ENCODE measurements at places on chromosomes 6 and 20.
A peak's percentile ranks its signal among the peaks of the same experiment; 100 is the strongest.

- no peak for DNase-seq
Measured at GRCh38 chr6:97207383-97207782, 75.6 kb downstream of the MMS22L start.

DNA sequence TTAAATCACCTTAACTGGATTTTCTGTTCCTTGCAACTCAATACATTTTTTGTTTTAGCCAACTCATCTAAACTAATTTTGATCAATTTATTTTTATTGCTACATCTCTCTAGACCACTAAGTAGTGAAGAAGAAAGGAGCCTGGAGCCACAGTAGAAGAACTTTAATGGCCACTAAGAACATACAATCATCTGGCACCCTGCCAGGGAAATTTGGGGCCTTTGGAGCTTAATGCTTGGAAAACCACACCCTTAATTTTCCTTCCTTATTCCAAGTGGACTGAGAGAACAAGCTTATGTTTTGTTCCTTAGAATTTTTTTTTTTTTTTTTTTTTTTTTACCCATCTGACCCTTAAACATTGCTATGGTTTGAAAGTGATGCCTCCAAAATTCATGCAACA lies 12.0 kb upstream of the GMDS start:
- DNase-seq, result no peak

- DNase-seq, result no peak
Measured at GRCh38 chr6:159033160-159034049, 11.4 kb downstream of the TAGAP start.

GRCh38 chr20:21303872-21304586 lies 898 bp downstream of the XRN2 start:
- no peak for DNase-seq

- DNase-seq, result no peak
Measured at GRCh38 chr6:168195712-168196111, 116.7 kb upstream of the FRMD1 start.

- no peak for DNase-seq
Measured at GRCh38 chr6:106771822-106772221, 142.4 kb downstream of the QRSL1 start.

DNA sequence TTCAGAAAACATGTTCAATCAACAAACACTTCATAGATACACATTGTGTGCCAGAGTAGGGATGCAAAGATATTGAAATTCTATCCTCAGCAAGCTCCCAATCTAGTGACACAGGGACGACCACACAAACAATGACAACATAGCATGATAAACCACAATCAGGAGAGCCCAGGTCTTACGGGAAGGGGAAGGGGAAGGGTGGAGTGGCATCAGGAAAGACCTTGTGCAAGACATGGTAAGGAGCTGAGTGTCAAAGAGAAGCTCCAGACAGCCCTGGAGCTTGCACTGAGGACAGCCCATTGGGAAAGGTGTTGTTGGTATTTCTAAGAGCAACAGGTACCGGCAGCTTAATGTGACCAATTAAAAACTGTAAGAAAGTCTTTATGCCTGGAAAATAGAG lies 103.6 kb downstream of the PDE7B start:
- no peak for DNase-seq

DNA sequence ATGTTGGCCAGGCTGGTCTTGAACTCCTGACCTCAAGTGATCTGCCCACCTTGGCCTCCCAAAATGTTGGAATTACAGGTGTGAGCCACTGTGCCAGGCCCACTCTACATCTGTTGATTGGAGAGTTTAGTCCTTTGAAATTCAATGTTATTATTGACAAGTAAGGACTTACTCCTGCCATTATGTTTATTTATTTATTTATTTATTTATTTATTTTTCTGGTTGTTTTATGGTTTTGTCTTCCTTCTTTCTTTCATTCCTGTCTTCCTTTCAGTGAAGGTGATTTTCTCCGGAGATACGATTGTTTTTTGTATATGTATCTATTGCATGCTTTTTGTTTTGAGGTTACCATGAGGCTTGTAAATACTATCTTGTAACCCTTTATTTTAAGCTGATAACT lies 602.6 kb downstream of the EPM2A start:
- no peak for DNase-seq

DNA sequence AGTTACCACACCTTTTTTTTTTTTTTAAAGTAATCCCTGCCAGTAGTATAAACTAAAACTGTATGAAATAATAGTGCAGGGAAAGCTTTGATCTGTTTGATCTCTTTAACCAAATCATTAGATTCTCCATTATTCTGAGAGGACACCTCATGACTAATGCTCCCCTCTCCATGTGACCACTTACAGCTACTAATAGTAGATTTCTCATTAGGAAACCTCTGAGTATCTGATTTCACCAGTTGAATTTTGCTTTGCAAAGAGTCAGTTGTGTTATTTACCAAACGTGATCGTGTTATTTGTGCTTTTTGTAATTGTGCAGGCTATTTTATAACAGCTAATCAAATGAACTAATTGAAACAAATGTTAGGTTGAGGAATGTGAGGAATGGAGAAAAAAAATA lies 12.5 kb downstream of the CASP8AP2 start:
- DNase-seq, result no peak

- DNase-seq, result no peak
Measured at GRCh38 chr6:43295456-43295855, 2.6 kb upstream of the SLC22A7 start.

DNA sequence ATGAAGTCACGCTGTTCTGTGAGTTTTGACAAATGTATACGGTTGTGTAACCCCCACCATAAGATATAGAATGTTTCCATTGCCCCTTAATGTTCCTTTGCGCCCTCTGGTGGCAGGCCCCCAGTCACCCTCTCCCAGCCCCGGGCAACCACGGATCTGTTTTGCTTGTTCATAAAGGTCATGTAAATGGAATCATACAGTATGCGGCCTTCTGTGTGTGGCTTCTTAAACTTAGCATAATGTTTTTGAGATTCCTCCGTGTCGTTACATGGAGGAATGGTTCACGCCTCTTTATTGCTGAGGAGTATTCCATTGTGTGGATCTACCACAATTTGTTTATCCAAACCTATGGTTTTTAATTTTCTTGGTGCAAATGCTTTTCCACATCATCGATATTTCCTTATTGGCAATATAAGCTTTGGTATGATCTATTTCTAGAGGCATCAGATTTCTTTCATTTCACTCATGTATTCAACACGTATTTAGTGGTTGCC lies 28.4 kb downstream of the LYRM2 start:
- peak; percentile 80 for DNase-seq

DNA sequence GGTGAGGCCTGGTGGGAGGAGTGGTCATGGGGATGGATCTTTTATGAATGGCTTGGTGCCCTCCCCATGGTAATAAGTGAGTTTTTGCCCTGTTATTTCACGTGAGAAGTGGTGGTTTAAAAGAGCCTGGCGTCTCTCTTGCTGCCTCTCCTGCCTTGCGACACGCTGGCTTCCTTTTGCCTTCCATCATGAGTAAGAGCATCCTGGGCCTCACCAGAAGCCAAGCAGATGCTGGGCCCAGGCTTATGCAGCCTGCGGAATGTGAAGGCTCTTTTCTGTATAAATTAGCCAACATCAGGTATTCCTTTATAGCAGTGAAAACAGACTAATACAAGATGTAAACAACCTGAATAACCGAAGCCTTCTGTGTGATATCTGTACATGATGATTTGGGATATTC lies 27.6 kb downstream of the VTA1 start:
- DNase-seq, result no peak

GRCh38 chr6:115945306-115945705 lies 115.4 kb downstream of the FRK start:
- no peak for DNase-seq

All from stimulated activated CD4-positive, alpha-beta T cell treated with anti-CD3 and anti-CD28 coated beads, Interleukin-4, amount 100 ng/mL, for 48 hours (primary cell).